ENCODE measurements at places on chromosomes 1 and 21.

- no peak for DNase-seq
Observed at GRCh38 chr1:87897481-87897880, 568.8 kb downstream of the LMO4 start.

GRCh38 chr1:91827087-91827458, 58.9 kb downstream of the TGFBR3 start:
- no peak for DNase-seq

- DNase-seq = no peak
Observed at GRCh38 chr1:230215031-230215430, 148.0 kb downstream of the GALNT2 start.

DNA sequence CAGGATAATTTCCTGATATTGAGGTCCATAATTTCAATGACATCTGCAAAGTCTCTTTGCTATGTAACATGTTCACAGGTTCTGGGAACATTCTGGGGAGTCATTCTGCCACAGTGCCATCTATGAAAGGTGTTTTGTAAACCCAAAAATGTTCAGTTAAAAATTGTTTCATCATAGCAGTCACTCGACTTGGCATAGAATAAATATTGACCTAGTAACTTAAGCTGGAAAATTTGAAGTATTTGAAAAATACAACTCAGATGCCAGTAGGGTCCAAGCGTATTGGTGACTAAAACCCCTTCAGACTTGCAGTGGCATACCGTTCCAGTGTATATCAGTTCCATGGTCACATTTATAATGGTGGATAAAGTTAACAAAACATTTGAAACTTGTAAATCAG, 6.8 kb downstream of the DESI2 start:
- no peak for DNase-seq

DNA sequence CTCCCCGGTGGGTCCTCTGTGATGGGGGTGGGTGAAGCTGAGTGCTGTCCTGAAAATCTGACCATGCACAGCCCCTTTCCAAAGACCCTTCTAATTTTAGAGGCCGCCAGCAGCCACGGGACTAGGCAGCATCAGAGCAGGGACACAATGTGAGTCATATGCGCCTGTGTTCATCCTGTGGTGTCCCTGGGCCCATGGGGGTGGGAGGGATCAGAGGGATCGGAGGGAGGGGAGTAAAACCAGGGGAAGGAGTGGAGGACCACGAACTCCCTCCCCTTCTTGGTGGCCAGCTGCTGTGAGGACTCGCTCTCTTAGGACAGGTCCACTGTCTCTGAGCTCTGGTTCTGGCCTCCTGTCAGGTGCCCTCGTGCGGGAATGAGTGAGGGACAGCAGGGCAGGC, 61.5 kb downstream of the ADARB1 start:
- no peak for DNase-seq

DNA sequence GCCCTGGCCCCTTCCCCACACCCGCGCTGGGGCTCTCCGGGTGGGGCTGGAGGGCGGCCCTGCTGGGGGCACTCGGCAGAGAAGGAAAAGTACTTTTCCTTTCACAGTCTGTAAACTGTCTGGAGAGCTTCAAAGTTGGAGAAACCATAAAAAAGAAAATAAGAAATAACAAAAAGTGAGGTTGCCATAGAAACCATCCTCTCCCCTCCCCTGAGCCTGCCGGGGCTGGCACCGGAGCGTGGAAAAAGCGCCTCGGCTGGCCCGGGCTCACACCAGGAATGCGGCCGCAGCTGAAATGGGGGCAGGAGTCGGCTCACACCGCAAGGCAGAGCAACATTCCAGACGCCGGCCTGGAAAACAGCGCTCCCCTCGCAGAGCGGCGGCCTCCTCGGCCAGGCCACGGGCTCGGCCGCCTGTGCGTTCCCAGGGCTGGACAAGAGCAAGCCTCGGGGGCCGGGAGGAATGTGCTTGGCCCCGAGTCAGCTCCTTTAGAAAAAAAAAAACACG, 69.2 kb downstream of the MORN1 start:
- no peak for DNase-seq

DNA sequence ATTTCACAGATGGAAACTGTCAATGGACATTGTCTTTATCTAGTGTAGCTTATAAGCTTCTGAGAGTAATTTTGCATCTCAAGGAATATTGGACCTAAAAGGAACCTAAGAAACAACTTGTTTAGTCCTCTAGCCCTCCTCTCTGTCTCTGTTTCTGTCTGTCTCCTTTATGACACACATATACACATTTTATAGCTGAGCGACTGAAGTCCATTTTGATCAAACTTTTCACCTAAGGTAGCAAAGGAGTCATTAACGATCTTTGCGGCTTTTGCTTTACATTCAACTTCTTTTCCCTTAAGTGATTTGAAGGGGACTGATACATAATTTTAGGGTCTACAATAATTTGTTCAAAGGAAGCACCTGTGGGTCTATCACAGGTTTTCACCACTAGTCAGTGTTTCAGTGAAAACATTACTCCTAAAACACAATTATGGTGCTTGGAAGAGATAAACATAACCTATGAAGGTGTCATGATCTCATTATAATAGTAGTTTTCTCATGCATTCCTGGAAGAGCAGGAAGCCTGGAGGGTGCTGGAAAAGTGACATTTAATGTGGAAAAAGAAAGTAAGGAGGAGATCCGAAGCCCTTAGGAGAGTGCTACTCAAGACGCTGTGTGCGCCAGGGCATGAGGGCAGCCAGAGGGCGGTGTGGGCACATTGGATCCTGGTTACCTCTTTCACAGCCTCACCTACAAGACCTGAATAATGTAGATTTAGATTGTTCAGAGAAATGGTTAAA, 248.6 kb downstream of the DNM3 start:
- peak; percentile 32 for DNase-seq

DNA sequence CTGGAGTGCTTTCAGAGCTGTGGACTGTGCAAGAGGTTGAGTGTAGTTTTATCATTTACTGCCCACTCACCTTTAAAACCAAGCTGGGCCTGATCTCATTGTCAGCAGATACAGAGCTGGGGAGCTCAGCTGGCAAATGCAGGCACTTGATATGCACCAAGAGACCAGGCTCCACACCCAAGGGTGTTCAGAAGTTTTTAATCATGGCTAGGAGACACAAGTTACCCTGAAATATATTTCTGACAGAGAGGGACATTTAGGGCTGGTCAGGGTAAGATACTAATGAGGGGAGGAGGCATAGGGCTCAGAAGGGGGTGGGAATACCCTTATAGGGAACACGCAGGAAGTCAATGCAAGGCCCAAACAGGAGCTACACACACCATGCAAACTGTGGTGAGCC, 153.7 kb downstream of the ELAVL4 start:
- no peak for DNase-seq

DNA sequence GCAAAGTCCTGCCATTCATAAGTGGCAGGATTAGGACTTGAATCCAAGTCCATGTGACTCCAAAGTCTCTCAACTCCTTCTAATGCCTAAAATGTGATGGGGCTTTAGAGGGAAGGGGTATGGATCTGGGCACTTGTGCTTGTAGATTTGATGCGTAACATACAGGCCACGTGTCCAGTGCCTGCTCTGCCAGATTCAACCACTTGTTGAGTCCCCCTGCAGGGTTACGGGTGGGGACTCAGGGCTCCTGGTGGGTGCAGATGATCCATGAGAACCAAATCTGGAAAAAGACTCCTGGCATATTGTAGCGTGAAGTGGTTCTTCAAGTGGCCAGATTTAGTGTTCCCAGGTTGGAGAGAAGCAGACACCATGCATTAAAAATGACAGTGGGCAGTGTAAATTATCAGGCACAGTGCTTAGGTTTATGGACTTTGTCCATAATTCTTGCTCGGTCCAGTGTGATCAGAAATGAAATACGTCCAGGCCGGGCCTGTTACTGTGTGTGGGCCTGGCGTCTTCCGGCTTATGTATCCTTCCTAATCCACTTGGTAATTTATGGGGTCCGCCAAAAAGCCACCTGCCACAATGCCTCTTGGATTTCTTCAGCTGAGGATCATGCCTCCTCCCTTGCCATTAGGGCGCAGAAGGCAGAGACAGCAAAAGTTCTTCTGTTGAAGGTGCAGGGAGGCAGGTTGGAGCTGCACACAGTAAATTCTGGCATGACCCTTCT, 51.2 kb upstream of the LRP8 start:
- no peak for DNase-seq

DNA sequence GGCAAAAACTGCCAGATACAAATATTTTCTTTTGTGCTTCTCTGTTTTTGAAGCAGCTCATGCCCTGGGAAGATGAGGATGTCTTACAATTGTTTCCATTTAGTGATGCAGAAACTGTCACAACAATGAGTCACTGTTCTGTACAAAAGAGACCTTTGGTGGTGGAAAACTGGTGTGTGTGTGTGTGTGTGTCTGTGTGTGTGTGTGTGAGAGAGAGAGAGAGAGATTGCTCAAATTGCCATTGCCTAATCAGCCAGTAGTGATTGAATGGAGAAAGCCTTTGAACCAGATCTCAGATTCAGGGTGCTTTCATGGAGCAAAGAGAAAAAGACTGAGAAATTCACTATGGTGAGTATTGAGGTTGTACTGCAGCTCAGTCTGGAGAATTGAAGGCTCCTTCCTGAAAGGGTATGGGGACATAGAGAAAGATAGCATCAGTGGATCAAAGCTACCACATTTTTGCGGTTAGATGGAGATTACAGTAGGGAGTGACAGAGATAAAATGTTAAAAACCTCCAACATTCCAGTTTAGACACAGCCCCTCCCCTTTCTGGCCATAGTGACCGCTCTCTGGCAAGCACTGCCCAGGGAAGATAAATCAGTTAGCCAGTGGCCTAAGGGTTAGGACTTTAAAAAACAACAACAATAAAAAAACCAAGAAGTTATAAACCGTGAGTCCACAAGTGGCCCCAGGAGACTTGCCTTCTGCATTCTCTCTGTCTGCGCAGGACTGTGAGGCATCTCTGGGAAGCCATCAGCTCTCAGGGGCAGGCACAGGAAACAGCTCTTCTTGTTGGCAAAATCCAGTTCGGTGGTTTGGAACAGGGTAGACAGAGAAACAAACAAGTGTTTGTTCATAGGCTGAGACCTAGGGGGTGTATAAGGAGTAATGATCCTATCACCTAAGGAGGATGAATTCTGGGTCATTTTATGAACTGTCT, 406.5 kb downstream of the DUSP10 start:
- no peak for DNase-seq

- no peak for DNase-seq
Observed at GRCh38 chr1:208027861-208028260, 116.9 kb upstream of the CD34 start.

- DNase-seq = no peak
Observed at GRCh38 chr1:180611016-180611930, 20.5 kb upstream of the XPR1 start.

GRCh38 chr1:232766904-232767303, 38.3 kb upstream of the MAP10 start:
- no peak for DNase-seq

DNA sequence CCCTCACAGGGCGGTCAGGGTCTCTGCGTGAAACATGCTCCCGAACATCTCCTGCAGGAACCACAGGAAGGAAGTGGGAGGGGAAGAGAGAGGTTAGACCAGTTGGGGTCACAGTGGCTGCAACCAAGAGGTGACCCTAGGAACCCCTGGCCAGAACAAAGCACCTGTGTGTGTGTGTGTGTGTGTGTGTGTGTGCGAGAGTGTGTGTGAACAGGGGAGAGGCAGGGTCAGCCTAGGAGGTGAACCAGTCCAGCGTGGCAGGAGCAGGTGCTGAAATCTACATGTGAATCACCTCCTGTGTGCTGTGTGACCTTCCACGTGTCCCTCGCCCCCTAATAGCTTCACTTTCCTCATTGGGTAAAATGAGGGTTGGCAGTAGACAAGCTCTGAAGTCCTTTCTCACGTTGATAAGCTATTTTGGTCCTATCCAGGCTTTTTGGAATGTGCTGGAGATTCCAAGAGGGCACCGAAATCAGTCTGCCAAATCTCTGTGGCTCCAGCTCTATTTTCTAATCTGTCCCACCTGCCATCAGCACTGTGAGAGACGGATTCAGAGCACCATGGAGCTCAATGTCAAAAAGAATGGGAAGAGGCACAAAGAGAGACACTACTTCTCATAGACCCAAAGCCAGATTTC, 27.8 kb downstream of the SLC26A9 start:
- DNase-seq = no peak

- DNase-seq = no peak
Observed at GRCh38 chr1:221166559-221167318, 287.5 kb downstream of the HLX start.

GRCh38 chr1:10936998-10937901, 75.2 kb upstream of the TARDBP start:
- no peak for DNase-seq

- DNase-seq = no peak
Observed at GRCh38 chr1:248009681-248010080, 3.8 kb upstream of the OR2L5 start.

- no peak for DNase-seq
Observed at GRCh38 chr1:24322470-24323177, 3.5 kb downstream of the GRHL3 start.

DNA sequence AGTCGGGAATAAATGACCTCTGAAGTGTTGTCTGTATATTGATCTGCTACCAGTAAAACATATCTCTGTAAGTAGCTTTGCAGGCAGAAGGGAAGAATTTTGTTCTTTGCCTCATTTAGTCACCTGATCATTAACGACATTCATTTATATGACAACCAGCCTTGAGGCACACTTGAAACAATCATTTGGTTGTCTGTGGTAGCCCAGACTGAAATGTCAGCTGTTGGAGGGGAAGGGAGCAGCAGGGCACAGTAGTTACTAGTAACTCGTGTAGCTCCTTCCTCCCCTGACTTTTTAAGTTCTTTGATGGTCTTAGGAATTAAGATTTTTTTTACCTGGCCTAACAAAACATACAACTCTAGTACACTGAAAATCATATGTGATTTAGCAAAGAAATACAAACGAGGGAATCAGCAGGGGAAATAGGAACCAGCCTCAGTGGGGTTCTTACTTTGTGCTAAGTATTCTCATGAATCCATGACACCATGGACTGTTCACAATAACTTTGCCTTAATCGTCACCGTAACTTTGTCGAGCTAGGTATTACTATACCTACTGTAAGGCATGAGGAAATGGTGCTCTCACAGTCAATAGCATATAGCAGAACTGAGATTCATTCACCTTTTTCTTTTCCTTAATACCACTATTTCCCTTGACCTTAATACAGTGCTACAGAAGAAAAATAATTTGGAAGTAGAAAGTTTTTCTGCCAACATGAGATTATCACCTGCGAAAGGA, 6.4 kb downstream of the IL12RB2 start:
- DNase-seq = no peak

- no peak for DNase-seq
Observed at GRCh38 chr1:216238844-216239243, 184.4 kb downstream of the USH2A start.

DNA sequence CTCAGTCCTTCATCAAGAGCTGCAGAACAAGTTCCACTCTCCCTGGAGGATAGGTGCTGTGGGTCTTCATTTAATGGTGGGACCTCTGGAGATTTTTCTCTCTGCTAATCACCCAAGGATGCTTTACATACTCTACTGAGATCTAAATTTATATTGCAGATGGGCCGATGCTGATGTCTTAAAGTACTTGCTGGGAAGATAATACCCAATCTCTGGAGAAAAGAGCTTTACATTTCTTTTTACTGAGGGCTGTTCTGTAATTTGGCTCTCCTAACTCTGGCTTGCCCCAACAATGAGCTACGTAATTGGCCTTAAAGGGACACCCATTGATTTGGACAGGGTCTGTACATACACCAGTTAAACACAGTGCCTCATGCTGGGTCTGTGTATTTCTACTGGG, 86.9 kb downstream of the ST6GALNAC3 start:
- DNase-seq = no peak

GRCh38 chr21:39006571-39007311, 176.5 kb downstream of the PSMG1 start:
- DNase-seq = no peak

Measured in activated T-helper 1 cell treated with Interleukin-2 at 50 U/mL for 16 hours (primary cell).